EL (cell line): ENCODE measurements at places on chromosomes 4 and X.

DNA sequence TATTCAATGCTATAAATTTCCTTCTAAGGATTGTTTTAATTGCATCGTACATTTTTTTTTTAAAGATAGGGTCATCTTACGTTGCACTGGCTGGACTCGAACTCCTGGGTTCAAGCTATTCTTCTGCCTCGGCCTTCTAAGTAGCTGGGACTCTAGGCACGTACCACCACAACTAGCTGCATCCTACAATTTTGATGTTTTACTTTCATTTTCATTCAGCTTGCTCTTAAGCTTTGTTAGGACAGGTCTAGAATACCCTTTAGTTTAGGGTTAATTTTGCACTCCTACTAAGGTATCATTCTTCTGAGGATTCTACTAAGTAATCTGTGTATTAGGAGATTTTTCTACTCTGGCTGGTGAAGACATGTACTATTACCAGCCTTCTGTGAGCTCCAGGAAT, 50.2 kb upstream of the C1GALT1C1 start:
- no peak for DNase-seq

GRCh38 chrX:18983666-18984380, at the start of gene PHKA2:
Gene PHKA2, minus strand, starts transcription at chrX:18984114. Its CDS starts 182 bp downstream, at chrX:18983932.
- DNase-seq: peak; percentile 57

DNA sequence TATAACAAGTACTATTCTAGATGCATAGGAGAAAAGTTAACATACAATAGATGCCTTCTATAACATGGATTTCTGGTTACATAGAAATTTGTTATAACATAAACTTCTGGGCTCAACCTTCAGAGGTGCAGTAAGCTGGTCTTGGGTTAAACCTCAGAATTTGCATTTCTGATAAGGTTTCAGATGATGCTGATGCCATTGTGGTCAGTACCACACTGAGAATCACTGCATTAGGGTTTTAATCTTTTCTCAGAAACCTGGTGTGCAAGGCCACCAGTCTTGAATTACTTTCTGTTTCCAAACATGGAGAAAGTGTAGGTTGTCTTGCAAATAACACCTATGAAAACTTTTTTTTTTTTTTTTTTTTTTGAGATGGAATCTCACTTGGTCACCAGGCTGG, 146.2 kb downstream of the SPOCK3 start:
- no peak for DNase-seq

- DNase-seq: no peak
These were observed 14.5 kb downstream of the LONRF3 start for GRCh38 chrX:118988911-118989310.

DNA sequence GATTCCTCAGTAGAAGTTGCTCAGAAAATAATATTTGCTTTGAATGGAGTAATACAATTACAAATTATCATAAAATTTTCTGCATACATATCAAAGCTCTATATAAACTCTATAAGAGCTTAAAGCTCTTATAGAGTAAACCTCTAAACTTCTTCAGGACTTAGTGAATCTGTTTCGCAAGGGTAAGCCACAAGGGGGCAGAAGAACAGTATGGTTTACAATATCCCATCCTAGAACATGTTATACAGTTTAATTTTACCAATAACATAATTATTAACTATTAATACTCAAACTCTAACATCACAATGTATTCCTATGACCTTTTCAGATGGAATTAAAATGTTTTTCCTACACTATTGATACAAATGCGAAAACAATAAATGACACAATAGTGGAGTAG, 33.8 kb upstream of the SPANXN1 start:
- DNase-seq: no peak

DNA sequence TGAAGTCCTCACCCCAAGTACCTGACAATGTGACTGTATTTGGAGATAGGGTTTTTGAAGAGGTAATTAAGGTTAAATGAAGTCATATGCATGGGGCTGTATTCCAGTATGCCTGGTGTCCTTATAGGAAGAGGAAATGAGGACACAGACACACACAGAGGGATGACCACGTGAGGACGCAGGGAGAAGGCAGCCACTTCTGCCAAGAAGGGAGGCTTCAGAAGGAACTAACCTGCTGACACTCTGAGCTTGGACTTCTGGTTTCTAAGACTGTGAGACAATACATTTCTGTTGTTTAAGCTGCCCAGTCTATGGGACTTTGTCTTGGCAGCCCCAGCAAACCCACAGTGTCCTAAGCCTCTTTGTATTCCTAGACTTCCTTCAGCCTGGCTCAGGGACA, 3.0 kb upstream of the SLC2A9 start:
- no peak for DNase-seq

DNA sequence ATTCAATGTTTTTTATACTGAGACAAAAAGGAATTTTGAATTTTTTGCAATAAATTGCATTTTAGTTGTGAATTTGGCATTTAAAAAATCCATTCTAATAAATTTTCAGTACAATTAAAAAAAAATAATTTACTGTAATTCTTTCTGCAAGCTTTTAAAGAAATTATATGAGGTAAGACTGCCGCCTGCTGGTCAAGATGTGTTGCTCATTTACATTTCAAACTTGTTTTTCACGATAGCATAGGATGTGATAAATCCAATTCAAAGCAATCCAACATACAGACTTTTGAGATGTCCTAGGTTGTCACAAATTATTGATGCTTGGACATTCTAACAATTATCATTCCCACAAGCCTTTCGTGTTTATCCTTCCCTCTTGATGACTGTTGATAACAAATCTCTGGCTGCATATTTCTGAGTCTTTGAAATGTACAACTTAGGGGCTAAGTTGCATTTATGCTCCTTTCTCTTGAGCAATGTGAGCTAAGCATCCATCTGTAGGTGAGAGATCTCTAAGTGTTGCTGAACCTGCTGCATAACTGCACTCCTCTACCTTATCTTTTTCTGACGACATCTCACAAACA, 21.7 kb upstream of the MFAP3L start:
- peak; percentile 53 for DNase-seq
